Activated T-helper 2 cell treated with anti-CD3 and anti-CD28 coated beads, Interferon-gamma antibody, Interleukin-2, Interleukin-4, amounts not matched to agents 10 μg/mL and 5 μg/mL and 100 μg/mL, durations not matched to agents 14 hours and 24 hours and 36 hours (primary cell): ENCODE measurements at places on chromosomes 16 and 17. TPM values are rescaled to one million over a fixed set of nuclear protein-coding genes. Genes with fewer than 3 reads are reported as not detected.
A peak's percentile ranks its signal among the peaks of the same experiment; 100 is the strongest.

DNA sequence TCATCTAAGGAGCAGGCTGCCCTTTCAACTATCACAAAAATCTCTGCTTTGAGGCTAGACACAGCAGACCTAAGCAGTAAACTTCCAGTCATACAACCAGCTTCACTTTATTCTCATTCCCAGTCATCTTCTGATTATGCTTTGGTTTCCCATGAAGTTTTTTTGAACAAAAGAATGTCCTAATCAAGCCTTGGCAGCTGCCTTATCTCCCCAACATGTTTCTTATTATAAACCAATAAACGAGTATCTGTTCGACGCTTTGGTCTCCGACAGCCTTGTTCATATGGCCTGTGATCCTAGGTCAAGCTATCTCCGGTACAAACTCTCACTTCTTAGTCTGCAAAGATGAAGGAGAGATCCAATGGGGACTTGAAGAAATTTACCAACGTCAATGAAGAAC is 47.4 kb upstream of the CDYL2 start:
- H3K36me3 ChIP-seq = no peaks in the 10 kb centered on the region
- no peak for DNase-seq
- no peak overlapping the region for H3K4me3 ChIP-seq

Gene KATNIP
- 14.2 and 17.0 TPM in 2 replicates for total RNA-seq

GRCh38 chr16:72744076-72744793 is 303.7 kb downstream of the ZFHX3 start:
- no peak overlapping the region for H3K4me3 ChIP-seq
- H3K27ac ChIP-seq = no peak overlapping the region
- H3K27me3 ChIP-seq = peaks cover 1% of the 10 kb centered on the region
- H3K4me1 ChIP-seq = peaks cover 2% of the 10 kb centered on the region

Gene LRRC36
- total RNA-seq = 0.60 and 0.89 TPM in 2 replicates

- peak overlapping the region; percentile 73 for H3K27ac ChIP-seq
- H3K27me3 ChIP-seq = peaks cover under 1% of the 10 kb centered on the region
- no peak for DNase-seq
- H3K4me1 ChIP-seq = peaks cover 72% of the 10 kb centered on the region
- H3K36me3 ChIP-seq = peaks cover 23% of the 10 kb centered on the region
Measured at GRCh38 chr17:40101367-40102210, 1.2 kb upstream of the NR1D1 start.

Gene CACNG5
- total RNA-seq = not detected in 2 replicates

Gene SLC26A11
- total RNA-seq = 9.7 TPM in 2 replicates

DNA sequence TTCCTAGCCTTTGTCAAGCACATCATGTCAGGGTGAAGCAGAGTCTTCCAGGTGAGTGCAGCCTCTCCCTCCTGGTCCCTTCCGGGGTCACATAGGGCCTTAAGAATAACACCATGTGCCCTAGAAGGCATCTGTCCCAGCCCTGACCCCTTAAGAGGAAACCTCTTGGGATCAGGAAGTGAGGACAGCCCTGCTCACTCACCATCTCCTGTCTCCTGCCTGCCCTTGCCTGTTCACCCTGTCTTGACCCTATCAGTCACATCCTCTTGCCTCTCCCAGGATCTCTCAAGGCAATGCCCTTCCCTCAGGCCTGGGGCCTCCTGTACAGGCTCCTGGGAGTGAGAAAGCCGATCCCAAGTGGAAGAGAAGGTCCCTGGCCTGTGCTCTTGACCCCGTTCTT is 13.9 kb downstream of the MYL4 start:
- H3K27me3 ChIP-seq = peaks cover 4% of the 10 kb centered on the region
- peaks cover 30% of the 10 kb centered on the region for H3K4me1 ChIP-seq
- peaks cover 3% of the 10 kb centered on the region for H3K36me3 ChIP-seq
- no peak overlapping the region for H3K27ac ChIP-seq
- DNase-seq = no peak

GRCh38 chr17:68709461-68709860 is 108.3 kb upstream of the FAM20A start:
- DNase-seq = no peak
- peaks cover 3% of the 10 kb centered on the region for H3K27me3 ChIP-seq
- no peaks in the 10 kb centered on the region for H3K4me1 ChIP-seq
- H3K4me3 ChIP-seq = no peak overlapping the region
- H3K36me3 ChIP-seq = no peaks in the 10 kb centered on the region
- no peak overlapping the region for H3K27ac ChIP-seq

DNA sequence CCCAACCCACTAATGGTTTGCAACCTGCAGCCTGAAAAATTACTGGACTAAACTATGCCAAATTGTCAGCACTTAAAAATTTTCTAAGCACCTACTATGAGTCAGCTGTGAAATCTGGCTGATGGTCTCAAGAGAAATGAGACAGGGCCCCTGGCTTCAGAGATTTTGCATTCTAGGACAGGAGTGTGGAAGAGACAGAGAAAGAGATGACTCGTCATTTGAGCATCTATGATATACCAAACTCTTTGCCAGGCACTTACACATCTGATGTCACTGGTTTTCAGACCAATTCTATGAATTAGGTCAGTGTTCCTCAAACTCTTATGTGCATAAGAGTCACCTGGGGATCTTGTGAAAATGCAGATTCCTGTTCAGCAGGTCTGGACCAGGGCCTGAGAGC is 44.4 kb downstream of the CLEC19A start:
- no peak overlapping the region for H3K4me3 ChIP-seq
- DNase-seq = no peak

DNA sequence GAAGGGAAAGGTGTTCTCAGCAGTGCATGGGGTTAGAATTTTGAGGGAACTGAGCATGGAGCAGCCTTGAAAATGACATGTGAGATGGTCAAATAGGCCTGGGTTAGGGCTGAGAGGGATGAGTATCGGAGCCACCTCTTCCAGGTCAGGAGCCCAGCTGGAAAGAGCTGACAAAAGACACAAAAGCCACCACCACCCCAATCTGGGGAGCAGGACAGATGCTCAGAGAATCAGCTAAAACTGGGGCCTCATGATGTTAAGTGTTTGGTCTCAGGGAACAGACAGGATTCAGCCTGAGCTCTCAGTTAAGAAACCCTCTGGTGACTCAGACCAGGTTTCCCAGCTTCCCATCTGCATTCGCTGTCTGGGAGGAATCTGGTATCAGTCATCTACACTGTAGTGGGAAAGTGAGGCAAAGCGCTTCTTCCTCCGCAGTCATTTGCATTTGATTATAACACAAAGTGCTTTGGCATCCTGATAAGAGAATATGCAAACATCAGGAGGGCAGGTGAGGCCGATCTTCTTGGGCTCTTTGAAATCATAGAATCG is 2.6 kb downstream of the WNT9B start:
- no peaks in the 10 kb centered on the region for H3K4me1 ChIP-seq
- H3K4me3 ChIP-seq = no peak overlapping the region
- no peak overlapping the region for H3K27ac ChIP-seq
- no peaks in the 10 kb centered on the region for H3K36me3 ChIP-seq
- peaks cover 56% of the 10 kb centered on the region for H3K27me3 ChIP-seq

DNA sequence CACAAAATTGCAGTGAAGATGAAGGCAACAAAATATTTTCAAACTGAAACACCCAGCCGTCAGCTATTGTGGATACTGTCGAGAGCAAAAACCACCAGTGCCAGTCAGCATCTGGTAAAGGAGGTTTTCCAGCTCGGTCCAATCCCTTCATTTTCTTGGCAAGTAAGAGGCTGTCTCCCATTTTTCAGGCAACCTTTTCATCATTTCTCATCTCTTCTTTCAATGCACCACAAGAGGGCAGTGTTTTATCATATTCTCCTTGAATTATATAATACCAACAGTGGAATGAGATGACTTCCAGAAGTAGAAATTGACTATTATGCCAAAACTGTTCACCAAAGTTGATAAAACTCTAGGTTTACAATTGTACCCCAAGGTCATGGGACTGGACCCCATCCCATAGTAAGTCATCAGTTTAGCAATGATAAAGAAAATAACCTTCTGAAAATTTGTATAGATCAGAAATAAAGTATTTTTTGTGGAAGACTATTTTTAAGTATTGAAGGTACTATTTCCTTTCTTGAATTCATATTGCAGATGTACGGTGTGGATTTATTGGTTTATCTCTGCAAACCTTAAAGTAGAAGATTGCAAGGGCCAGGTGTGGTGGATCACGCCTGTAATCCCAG is 16.8 kb downstream of the NQO1 start:
- H3K27me3 ChIP-seq = no peaks in the 10 kb centered on the region
- no peak overlapping the region for H3K4me3 ChIP-seq
- DNase-seq = no peak
- peaks cover 40% of the 10 kb centered on the region for H3K36me3 ChIP-seq

GRCh38 chr17:44909681-44910144 is 5.6 kb downstream of the GFAP start:
- H3K27ac ChIP-seq = no peak overlapping the region
- no peaks in the 10 kb centered on the region for H3K36me3 ChIP-seq
- DNase-seq = no peak
- H3K27me3 ChIP-seq = peaks cover 28% of the 10 kb centered on the region
- H3K4me1 ChIP-seq = peaks cover 7% of the 10 kb centered on the region
- H3K4me3 ChIP-seq = no peak overlapping the region

DNA sequence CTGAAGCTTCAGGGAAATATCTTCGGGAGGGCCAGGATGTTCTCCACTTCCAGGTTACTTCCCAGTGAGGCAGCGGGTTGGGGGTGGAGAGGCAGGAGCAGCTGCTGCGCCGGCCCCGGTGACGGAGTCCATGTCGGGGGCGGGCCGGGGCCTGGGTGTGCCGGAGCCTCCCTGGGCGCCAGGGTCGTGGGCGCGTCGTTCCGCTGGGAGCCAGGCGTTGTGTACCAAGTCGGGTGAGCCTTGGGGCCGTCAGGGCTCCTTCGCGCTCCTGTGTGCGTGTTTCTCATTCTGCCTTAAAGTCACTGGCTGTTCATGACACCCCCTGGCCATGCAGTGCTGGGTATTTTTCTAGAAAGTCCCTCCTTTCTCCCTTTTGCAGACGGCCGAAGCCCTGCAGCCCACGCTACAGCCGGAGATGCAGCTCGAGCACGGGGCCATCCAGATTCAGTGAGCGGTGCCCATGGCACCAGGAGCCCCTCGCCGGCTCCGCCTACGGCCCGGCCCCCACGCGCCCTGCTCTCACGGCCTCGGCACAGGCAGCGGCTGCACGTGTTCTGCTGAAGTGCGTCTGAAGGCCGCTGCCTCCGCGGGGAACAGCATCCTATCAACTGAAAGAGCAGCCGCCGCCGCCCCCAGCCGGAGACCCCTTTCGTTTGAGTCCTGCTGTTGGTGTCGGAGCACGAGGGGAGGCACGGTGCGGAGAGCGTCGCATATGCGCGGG is 125.1 kb downstream of the BANP start:
- H3K4me3 ChIP-seq = no peak overlapping the region
- H3K4me1 ChIP-seq = no peaks in the 10 kb centered on the region
- no peak overlapping the region for H3K27ac ChIP-seq

DNA sequence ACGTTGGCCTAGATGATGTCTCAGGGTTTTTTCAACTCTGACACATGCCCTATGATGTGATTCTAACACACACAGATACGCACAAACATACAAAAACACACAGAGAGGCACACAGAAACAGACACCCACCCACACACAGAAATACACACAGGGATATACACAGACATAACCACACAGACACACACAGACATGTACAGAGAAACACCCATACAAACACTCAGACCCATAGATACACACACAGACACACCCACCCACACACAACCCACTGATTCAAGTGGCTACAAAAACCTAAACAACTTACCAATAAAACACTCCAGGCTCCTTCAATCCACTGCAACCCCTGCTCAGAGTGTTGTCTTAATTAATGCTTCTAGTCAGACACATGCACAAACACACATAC is 244.6 kb upstream of the CCL2 start:
- H3K4me1 ChIP-seq = no peaks in the 10 kb centered on the region
- no peaks in the 10 kb centered on the region for H3K36me3 ChIP-seq
- H3K27ac ChIP-seq = no peak overlapping the region
- DNase-seq = no peak

DNA sequence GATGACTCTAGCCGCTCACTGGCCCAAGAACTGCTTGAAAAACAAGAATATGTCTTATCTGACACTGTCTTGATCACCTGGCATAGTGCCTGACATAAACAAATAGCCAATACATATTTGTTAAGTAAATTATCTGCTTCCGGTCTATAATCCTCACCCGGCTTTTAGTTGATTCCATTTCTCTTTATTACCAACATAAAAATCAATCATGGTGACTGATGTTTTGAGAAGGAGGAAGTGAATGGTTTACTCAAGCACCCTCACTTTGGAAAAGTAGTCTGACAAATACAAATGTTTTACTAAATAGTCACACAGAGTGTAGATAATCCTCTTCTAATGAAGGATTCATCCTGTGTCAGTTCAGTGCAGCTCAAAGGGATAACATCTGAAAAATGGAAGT is 47.0 kb downstream of the SKAP1 start:
- H3K36me3 ChIP-seq = peaks cover 55% of the 10 kb centered on the region
- no peak overlapping the region for H3K27ac ChIP-seq
- DNase-seq = no peak
- no peaks in the 10 kb centered on the region for H3K27me3 ChIP-seq
- peaks cover 18% of the 10 kb centered on the region for H3K4me1 ChIP-seq
- no peak overlapping the region for H3K4me3 ChIP-seq

DNA sequence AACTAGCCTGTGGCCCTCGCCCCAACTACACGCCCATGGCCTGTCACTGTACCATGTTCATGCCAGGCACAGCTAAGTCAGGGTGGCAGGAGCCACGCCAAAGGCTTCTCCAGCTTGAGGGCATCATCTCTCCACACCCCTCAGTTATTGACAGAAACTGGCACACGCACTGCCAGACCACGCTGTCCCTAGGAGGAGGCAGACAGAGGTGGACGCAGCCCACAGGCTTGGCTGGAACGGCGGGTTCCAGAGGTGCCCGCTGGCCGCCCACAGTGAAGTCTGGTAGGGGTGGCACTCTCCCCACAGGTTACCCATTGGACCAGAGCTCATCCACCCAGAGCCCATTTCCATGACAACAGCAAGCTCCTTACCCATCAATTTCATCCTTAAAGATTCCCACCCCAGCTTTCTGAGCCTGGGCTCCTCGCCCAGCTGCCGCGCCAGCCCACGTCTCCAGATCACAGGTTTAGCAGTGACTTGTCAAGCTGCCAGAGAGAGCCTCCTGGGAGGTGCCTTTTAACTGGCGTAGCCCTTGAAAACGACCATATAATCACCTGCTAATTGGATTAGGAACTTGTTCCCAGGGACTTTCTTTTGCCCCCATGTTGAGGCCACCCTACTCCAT is 27.9 kb downstream of the RPRML start:
- H3K36me3 ChIP-seq = peaks cover 4% of the 10 kb centered on the region
- H3K27me3 ChIP-seq = no peaks in the 10 kb centered on the region
- no peak overlapping the region for H3K27ac ChIP-seq
- no peaks in the 10 kb centered on the region for H3K4me1 ChIP-seq
- H3K4me3 ChIP-seq = no peak overlapping the region
- no peak for DNase-seq

- no peak overlapping the region for H3K27ac ChIP-seq
- no peaks in the 10 kb centered on the region for H3K4me1 ChIP-seq
- no peaks in the 10 kb centered on the region for H3K27me3 ChIP-seq
- H3K36me3 ChIP-seq = no peaks in the 10 kb centered on the region
Measured at GRCh38 chr17:69908626-69909368, 166.2 kb upstream of the KCNJ16 start.

Gene ABCA9
- not detected in 2 replicates for total RNA-seq

Gene ARL17A
- 22.4 and 24.6 TPM in 2 replicates for total RNA-seq
